ENCODE measurements at places on chromosomes 7 and 10. TPM values are rescaled to one million over a fixed set of nuclear protein-coding genes. Genes with fewer than 3 reads are reported as not detected.

CYP2C19 gene
- total RNA-seq: 2.6 TPM

GRCh38 chr7:77262316-77262715 is 62.7 kb upstream of the FGL2 start:
- DNase-seq: no peak

DNA sequence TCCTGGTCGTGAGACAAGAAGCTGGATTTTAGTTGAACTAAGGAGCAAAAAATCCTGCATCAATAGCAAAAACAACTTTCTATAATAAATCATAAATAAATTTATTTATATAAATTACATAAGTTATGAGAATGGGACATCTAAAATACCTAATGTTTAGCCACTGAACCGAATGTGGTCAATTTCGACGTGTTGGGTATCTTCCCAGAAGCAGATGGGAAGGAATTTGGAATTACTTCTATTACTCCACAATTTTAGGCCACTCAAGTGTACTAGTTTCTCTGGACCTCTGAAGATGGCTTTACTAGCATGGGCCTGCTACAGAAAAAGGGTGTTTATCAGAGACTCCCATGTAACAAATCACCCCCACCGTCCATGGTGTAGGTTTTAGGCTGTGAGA is 172.0 kb downstream of the PRPF18 start:
- DNase-seq: no peak

GRCh38 chr7:144997512-144997911 is 161.7 kb upstream of the TPK1 start:
- DNase-seq: no peak

DNA sequence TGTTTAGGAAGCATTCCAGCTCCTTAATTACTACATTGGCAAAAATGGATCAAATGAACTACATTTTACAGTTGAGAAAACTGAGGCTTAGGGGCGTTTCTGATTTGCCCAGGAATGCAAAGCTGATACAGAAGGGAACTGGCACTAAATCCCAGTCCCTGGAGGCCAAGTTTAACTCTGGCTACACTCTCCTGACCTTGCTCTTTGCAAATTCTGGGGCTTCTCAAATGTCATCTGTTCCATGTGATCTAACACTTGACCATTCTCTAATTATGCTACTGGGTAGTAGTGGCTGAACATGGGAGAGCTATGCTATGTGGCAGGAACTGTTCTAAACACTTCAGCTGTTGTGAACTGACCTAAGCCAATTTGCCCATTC is 11.3 kb upstream of the HABP2 start:
- no peak for DNase-seq

- no peak for DNase-seq
These were observed 9.5 kb downstream of the AKR1E2 start for GRCh38 chr10:4835494-4835918.
